ENCODE measurements at places on chromosomes 12 and 14. TPM values are rescaled to one million over a fixed set of nuclear protein-coding genes. Genes with fewer than 3 reads are reported as not detected.

DNA sequence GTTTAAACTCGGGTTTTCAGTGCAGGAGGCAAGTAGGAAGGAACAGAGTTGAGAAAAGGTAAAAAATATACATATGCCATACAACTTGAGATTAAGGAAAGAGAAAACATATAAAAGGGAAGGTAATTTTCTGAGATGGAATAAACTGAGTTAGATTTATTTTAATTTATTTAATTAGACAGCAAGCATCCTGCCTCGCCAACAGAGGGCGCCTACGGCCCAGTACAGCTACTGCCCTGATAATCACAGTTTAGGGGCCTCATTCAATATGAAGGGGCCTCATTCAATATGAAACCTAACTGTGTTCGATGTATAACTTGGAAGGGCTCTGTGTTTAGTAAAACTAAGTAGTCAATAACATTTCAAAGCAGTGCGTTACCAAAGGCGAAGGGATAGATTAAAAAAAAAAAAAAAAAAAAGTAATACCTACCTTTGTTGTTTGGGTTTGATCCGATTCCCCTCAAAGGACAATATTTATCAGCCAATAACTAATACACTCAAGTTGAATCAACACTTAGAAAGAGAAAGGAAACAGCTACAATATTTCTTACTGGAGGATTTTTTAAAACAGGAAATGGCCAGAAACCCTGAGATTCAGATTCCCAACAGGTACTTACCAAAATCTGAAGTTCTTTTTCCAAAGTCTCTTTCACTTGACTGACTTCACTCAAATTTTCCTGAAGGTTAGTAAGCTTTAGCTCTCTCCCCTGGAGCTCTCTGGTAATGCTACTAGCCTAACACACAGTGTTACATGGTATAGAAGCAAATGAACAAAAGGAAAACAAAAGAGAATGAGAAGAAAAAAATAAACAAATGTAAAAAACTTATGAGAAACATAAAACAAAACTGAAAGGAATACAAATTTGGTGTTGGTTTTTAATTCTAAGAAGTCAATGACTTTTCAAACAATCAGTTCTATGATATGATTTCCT is 70.0 kb upstream of the VPS33A start:
- no peak for DNase-seq

PLEKHD1 gene
- 0.19 TPM for total RNA-seq

ORAI1 gene
- 19.8 TPM for total RNA-seq

MGP gene
- total RNA-seq, result 2,401 TPM

DNA sequence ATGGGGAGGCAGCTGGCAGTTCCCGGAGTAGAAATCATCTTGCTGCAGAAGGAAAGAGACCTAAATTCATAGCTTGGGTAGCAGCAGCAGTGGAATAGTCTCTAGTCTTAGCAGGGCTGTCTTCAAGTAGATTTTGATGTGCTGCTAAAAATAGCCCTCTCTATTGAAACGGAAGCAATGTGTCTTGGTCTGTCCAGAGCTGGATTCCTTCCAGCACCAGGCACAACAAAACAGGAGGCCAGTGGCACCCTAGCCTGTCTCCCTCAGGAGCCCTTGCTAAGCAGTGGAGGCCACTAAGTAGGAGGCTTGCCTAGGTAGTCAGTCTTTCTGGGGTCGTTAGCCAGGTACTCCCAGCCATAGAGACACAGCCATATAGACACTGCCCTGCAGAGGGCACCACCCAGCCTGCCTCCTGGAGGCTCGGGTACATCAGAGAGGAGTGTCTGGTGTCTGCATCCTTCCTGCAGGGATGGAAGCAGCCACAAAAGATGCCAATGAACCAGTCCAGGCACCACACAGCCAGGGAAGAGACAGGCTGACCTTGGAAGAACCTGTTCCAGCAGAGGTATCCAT is 97.5 kb downstream of the CRACR2A start:
- no peak for DNase-seq

DEGS2 gene
- total RNA-seq, result 0.45 TPM

GRCh38 chr14:52724360-52724644 is 5.7 kb upstream of the STYX start:
- no peak for DNase-seq

NR4A1 gene
- 863 TPM for total RNA-seq

GRCh38 chr12:26271889-26272492 is 76.6 kb downstream of the SSPN start:
- DNase-seq, result no peak

DNA sequence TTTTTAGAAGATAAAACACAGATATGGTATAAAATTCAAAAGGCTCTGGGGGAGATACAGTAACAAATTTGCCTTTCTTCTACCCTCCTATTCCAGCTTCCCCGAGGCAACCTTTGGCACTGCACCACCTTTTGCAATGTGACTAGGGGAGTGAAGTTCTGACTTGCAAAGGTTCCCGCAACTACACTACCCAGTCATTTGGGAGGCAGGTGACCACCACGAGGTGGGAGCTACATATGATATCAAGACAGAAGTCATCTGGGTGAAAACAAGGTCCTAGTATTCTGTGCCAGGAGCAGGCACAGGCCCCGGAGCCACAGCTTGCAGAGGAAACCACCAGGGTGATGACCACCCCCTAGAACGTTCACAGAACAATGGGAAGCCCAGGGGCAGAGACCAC is 141.5 kb downstream of the TTC7B start:
- DNase-seq, result no peak

DNA sequence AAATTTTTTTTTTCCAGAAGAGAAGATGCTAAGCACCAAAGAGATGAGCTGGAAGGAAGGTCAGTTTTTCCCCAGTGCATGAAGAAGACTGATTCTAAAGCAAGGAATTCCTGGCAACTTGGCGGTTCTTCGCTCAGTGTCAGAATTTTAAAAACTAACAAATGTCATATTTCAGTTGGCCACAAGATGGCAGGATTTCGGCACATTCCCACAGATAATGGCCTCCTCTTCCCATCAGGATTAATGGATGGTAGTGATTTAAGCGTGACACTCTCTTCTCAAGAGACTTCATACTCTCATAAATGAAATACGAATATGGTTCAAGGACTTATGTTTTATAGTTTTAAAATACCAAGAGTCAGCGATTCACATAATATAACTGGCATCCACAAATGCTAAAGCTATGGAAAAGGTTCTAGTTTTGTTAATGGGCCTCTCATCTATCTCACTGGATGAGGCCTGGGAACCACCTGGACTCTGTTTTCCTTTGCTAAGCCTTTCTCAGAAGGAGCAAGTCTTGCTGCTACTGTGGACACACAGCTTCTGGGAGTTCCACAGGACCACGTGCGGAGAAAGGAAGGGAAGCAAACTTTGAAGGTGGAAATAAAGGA is 46.1 kb upstream of the PTPRO start:
- no peak for DNase-seq

- DNase-seq, result no peak
These were observed 113.3 kb upstream of the CAND1 start for GRCh38 chr12:67155863-67156262.

DNA sequence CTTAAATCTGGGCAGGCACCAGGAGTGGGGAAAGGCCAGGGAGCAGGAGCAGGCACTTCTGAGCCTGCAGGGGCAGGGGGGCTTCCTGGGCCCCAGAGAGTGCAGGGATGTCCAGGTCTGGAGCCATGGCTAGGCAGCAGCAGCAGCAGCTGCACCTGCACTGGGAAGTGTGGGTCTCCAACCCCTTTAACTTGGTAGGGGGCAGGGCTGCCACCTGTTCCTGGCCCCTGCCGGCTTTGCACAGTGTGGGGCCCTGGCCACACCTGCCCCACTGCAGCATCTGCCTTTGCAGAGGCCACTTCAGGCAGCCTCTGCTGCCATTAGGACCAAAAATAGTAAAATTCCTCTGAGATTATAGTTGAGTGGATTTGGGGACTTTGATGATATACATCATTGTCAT is 138.5 kb downstream of the SLC16A7 start:
- DNase-seq, result no peak

DNA sequence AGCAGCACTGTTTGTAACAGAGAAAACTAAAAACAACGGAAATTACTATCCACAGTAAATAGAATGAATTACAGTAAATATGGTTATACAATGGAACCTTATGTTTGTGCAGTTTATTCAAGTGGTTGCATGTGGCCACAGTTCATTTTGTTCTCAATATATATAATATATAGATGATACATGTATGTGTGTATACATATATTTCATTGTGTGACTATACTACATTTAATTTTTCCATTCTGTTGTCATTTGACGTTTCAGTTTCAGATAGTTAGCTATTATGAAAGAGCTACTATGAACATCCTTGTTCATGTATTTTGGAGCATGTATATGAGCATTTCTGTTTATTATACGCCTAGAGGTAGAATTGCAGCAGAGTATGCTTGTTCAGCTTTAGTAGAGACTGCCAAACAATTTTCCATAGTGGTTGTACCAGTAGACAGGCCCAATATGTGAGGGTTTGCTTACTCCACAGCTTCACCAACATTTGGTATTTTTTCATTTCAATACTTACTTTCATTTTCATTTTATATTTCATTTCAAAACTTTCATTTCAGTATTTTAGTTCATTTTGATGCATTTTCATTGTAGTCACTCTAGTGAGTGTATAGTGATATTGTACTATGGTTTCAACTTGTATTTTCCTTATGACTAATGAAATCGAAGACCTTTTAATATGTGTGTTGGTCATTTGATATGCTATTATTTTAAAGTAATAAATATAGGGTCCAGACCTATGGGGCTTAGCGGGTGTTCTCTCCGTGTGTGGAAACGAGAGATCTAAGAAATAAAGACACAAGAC is 141.5 kb upstream of the FGD4 start:
- DNase-seq, result no peak

DNA sequence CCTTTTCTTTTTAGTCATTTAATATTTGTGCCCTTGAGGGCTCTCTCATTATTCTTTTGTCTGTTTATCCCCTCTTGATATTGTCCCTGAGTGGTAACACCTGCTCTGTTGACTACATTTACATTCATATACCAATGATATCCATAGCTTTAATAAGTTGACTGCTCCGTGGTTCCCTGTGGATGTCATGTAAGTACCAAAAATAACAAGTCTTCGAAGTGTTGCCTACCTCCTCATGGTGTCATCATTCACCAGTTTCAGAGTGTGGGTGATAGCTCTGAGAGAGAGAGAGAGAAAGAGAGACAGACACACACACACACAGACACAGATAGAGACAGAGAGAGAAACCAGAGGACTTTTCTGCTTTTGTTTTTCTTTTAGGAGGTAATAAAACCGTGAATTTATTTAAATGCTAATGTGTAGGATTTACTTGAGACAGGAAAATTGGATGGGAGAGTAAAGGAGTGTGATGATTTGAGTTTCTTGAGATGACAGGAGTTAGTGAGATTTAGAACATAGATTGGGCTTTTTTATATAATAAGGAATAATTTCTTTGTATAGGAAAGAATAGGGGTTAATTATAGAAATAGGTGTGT is 52.2 kb downstream of the PAPOLA start:
- no peak for DNase-seq

- no peak for DNase-seq
These were observed 12.1 kb upstream of the BCDIN3D start for GRCh38 chr12:49854976-49855375.

- DNase-seq, result no peak
These were observed 282.1 kb downstream of the RPS29 start for GRCh38 chr14:49303946-49304516.

SYT1 gene
- 0.87 TPM for total RNA-seq

- no peak for DNase-seq
These were observed 2.6 kb downstream of the PPP2R5C start for GRCh38 chr14:101763941-101764709.

- no peak for DNase-seq
These were observed 65.5 kb upstream of the BEGAIN start for GRCh38 chr14:100652744-100653143.

- DNase-seq, result no peak
These were observed 19.7 kb upstream of the RERG start for GRCh38 chr12:15240898-15241297.

AKAP3 gene
- total RNA-seq, result 0.26 TPM

DNA sequence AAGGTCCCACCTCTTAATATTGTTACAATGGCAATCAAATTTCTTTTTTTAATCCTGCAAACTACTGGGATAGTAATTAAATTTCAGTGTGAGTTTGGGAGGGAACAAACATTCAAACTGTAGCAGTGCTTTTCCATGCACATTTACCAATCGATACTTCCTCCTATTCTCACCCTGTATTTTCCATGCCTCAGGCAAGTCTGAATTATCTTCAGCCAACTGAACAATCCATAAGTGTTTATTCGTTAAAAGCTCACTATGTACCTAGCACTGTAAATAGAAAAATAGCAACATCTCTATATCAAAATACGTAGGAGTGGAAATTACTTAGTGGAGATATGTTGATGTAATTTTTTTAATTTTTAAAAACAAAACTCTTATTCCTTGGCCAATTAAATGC is 43.5 kb downstream of the CCDC177 start:
- no peak for DNase-seq

DNA sequence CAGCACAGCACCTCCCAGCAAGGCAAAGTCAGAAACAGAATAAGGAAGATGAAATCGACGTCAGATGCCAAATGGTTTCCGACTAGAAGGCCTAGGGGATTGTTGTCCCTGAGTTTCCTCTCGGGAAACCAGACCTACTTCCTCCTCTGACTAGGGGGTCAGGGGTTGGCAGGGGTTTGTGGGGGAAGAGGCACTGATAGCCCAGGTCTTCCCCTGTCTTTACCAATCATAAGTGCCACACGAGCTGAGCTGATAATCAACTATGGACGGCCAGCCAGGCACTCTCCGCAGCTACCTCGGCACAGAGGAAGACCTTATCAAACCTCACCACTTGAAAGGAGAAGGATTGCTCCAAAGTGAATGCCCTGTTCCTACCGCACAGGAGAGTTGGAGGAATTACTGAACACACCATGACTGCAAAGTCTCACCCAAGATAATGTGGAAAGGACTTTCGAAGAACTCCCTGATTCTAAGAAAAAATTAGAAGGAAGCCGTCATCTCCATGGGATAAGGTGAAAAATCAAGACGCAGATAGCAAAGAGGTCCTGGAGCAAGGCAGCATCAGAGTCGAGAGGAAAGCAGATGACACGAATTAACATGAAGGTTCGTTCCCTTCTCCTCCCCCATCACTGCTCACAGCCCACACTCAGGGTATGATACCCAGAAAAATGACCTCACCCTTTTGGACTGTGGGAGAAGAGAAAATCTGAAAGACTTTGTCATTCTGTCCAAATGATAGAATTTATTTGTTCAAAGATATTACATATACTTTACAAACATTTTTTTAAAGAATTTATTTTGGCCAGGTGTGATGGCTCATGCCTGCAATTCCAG is 77.7 kb upstream of the MED13L start:
- no peak for DNase-seq

KRT77 gene
- total RNA-seq, result not detected

DNA sequence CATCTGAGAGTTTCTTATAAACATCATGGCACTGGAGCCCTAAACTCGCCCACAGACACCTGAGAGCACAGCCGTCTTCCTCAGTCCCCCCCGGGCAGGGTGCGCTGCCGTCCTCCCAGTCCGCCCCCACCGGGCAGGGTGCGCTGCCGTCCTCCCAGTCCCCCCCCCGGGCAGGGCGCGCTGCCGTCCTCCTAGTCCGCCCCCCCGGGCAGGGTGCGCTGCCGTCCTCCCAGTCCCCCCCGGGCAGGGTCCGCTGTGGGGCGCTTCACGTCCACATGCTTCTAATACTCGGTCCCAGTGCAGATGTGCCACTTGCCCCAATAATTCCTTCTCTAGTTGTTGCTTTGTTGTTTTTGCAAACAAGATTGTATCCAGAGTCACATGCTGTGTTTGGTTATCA is 6.9 kb upstream of the ADSS1 start:
- DNase-seq, result no peak
